ENCODE measurements at places on chromosomes 3 and 15.

DNA sequence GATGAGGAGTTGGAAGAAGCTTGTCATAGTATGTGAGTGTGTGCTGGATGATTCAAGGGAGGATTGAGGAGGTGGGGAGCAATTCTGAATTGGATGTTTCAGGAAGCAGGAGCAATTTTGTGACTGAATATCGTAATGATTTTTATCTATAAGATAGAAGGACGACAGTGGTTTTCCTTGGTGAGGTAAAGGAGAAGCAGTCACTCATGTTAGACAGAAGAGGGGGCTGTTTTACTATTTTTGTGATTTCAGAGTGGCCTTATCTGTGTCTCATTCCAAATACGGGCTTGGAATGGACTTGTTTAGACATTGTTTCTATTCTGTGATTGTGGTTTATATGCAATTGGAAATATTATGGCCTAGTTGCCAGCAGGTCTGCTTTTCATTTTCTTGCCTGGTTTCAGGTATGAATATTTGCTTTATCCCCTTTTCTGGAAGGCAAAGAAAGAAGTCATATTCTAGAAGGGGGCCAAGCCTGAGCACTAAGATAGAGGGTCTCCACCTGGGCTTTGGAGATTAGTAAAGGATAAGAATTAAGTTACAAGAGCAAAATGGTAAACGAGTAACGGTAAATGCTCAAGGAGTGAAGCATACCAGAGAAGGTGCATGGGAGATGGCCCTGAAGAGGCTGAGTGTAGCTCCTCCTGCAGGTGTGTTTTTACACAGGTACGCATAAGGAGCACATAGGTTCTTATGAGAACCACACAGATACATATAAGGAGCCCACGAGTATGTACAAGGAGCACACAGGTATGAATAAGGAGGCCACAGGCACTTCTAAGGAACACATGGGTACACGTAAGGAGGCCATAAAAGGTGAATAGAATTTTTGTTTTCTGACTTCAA lies 124.6 kb upstream of the KCNAB1 start:
- peak; percentile 4 for DNase-seq

GRCh38 chr3:114804099-114804498 lies 343.0 kb downstream of the ZBTB20 start:
- no peak for DNase-seq

DNA sequence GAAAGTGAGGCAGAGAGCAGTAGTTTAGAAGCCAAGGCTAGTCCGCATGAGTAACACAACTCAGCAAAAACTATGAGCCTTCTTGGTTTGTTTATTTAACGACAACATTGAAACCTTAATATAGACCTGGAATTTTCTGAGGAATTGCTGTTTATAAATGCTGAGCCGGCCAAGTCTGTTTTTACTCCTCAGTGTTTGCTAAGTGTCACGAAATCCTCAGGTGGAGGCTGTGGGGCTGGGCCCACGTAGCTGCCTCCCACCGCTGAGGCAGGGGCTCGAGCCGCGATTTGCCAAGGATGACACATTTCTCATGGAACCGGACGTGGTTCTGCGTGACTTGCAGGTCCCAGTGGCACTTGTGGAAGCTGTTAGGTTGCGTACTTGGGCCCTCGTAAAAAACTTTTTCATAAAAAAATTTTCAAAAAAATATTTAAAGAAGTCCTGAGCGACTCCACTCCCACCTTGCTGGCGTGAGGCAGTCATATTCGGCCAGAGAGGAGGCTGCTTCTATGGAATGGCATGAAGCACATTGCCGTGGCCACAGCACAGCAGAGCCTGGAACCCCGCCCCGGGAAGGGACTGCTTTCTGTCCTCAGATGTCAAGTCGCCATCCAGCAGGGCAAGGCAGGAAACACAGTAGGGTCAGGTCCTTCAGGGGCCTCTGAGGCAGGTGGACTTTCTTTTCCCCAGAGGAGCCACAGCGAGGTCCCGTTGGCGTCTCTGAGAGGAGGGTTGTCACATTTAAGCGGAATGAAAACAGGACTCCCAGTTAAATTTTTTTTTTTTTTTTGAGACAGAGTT lies 64.8 kb upstream of the PCSK6 start:
- DNase-seq: no peak

DNA sequence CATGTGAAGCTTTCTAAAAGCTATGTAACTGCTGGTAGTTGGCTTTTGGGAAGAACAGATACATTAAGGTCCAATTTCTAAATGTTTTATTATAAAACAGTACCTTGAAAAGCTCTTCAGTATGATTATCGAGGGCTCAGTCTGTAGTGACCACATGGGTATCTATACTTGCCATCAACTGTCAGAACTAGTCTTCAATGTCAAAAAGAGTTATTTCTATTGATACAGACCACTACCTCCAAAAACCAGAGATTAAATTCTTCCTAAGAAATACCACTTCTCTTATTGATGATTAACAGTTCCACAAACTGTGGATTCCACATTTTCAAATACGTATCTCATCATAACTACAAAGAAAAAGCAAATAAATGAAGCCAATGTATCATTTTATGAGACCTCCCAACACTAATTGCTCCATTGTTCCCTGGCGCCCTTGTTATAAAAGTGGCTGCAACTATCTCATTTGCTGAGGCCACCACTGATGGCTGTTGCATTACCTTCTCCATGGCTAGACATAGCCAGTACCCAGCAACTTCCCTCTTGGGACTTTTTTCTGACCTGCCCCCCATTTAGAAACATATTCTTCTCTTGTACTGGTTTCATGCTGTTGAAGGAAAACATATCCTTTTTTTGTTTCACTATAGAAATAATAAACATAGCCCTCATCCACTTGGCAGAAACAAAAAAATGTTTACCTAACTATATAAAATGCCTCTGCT lies 33.9 kb upstream of the MBNL1 start:
- DNase-seq: no peak

DNA sequence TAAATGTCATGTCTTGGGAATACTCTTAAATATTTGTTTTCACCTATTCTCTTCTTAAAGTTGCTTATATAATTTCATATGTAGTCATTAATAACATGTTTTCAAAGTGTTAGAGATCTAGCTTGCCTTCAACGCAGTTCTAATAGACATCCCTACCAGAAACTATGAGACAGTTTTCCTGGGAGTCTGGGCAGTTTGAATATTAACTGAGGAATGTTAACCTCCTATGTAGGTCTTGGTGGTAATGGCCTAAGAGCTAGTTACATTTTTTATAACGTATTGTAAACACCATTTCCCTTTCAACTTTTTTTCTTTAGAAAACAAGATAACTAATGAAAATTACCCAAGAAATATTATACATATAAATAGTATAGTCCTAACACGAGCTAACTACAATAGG lies 328.2 kb downstream of the TIGIT start:
- DNase-seq: no peak

DNA sequence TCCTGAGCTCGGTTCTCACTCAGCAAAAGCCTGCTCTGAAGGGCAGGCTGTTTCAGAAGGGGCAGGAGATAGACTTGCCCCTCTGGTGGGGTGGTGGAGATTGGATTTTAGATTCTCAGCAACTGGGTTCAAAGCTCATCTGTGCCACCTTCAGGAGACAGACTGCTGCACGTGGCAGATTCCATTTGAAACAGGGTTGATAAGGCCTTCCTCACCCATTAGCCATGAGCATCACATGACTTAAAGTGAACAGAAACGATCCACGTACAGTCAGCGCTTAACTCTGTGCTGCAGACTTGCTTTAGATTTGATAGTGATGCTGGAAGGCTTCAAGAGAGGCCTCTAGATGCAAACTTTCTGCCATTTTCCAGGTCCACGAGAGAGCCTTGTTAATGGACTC lies 35.0 kb upstream of the MGLL start:
- DNase-seq: no peak

DNA sequence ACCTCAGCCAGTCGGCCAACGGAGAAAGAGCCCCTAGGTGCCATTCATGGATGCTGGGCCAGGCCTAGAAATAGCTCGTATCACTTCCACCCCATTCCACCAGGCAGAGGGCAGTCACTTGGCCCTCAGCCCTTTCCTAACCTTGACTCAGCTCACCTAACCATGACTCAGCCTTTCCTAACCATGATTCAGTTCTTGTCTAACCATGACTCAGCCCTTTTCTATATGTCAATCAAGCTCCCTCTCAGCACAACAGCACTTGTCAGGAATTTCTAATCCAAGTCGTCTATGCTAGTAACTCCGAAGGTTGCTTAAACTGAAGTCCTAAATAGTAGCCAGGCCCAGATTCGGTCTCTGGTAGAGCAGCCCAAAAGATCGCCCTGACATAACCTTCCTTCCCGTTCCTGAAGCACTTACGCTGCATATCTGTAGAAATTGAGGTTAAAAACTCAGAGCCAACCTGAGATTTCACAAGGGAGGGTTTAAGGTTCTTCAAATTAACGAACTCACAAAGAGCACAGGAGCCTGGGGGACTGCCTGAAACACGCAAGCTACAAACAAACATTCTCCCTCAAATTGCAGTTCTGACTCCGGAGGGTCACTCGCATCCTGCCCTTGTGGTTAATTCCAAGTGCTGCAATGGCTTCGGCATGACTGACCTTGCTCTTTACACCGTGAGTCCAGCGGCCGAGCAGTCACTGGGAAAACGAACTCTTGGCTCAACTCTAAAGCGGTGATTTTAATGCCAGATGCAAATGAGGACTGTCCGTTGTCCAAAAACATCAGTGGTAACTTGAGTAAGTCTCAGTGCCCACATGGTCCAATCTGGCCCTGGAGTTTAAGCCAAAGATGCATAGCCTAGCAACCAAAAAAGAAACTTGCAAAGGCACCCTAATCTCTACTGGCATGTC lies 99.9 kb downstream of the ADAMTS17 start:
- DNase-seq: no peak

DNA sequence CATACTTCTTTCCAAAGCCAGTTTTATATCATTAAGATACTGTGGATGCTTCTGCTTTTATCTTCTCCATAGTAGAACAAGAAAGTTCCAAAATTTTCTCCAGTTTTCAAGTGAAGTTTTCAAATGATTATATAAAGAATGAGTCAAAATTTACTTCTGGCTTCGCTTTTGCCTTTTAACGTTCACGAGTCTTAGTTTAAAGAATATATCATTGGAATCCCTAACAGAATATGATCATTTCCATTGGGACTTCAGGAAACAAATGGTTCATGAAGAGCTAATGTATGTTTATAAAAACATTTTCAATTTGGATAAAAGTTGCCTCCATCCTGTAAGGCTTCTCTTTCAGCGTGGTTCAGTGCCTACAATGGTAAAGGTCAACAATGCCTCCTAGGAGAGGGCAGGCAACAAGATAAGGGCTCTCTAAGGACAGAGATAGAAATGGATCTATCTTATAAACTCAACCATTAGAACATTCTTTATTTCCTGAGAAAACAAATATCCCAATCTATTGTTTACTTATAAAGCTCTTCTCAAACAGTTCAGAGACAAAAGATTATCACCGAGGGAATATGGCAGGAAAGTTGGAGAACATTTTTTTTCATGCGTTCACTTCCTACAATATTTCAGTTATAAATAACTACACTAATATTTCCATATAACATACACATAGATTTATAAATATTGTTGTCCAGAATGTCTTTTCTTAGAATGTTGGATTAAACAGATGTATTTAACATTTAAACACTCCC lies 60.5 kb downstream of the FBN1 start:
- DNase-seq: no peak

GRCh38 chr15:24985224-24985623 lies 30.4 kb downstream of the SNRPN start:
- no peak for DNase-seq

- DNase-seq: peak; percentile 11
Observed at GRCh38 chr3:25044762-25045710, 383.0 kb upstream of the RARB start.

DNA sequence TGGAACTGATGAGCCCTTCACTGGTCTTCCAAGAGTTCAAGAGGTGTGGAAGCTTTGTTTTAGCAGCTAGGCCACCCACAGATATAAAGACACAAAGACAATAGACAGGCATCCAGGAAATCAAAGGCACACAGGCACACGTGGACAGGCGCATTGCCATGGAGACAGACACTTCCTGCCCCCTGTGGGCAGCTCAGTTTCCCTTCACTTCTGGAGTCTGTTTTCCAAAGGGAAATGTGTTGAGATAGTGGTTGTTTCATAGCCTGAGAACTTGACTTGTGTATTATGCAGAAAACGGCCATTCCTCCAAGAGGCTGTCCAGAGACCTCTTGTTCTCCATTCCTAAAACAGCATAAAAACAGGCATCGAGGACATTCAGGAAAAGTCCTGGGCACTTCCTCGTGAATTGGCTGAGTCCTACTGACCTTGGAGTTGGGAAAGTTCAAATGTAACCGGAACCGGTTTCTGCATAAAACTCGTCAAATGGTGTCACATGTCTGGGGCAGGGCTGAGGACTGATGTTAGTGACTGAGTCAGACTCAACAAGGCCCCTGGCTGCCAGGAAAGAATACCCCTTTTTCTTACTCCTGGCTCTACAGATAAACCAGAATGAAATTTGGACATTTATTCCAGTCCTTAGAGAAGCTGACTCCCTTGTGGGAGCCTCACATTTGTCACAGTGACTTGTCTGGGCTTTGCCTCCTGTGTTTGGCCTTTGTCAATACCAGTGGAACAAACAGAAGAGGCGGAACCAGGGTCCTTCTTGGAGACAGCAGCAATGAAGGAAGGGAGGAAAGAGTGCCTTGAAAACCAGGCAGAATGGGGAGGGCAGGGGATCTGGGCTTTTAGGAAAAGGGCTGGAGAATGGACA lies 1.3 kb downstream of the ALPK3 start:
- DNase-seq: peak; percentile 45

GRCh38 chr15:85730001-85730820 lies 64.5 kb downstream of the KLHL25 start:
- peak; percentile 16 for DNase-seq

DNA sequence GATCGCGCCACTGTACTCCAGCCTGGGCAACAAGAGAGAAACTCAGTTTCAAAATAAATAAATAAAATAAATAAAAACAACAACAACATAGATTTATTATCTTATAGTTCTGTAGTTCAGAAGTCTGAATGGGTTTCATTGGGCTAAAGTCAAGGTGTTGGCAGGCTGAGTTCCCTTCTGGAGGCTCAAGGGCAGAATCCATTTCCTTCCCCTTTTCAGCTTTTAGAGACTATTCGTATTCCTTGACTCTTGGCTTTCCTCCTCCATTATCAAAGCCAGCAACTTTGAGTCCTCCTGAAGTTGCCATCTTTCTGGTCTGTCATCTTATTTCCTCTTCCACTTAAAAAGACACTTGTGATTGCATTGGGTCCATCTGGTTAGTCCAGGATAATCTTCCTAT lies 12.1 kb downstream of the BLM start:
- no peak for DNase-seq

DNA sequence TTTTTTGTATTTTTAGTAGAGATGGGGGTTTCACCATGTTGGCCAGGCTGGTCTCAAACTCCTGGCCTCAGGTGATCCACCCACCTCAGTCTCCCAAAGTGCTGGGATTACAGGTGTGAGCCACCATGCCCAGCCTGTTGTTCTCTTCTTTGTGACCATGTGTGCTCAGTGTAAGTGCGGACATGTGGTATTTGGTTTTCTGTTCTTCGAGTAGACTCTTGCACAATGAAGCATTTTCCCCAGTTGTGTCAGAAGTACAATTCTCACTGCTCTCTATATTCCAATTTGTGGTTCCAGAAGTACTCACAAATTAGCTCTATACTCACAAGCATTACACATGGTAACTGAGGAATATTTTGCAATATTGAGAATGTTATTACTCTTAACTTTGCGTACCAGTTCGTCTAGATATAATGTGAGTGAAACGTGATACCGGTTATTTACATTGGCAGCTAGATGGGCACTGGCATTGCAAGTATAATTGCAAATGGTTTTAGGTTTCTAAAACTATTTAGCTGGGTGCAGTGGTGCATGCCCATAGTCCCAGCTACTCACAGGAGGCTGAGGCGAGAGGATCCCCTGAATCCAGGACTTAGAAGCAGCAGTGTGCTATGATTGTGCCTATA lies 34.2 kb upstream of the MTMR14 start:
- DNase-seq: peak; percentile 83

All from NCI-H2029 treated with DMSO at 0.1 percent for 48 hours (cell line).